ENCODE measurements at places on chromosomes 1 and 21. TPM values are rescaled to one million over a fixed set of nuclear protein-coding genes. Genes with fewer than 3 reads are reported as not detected.

DNA sequence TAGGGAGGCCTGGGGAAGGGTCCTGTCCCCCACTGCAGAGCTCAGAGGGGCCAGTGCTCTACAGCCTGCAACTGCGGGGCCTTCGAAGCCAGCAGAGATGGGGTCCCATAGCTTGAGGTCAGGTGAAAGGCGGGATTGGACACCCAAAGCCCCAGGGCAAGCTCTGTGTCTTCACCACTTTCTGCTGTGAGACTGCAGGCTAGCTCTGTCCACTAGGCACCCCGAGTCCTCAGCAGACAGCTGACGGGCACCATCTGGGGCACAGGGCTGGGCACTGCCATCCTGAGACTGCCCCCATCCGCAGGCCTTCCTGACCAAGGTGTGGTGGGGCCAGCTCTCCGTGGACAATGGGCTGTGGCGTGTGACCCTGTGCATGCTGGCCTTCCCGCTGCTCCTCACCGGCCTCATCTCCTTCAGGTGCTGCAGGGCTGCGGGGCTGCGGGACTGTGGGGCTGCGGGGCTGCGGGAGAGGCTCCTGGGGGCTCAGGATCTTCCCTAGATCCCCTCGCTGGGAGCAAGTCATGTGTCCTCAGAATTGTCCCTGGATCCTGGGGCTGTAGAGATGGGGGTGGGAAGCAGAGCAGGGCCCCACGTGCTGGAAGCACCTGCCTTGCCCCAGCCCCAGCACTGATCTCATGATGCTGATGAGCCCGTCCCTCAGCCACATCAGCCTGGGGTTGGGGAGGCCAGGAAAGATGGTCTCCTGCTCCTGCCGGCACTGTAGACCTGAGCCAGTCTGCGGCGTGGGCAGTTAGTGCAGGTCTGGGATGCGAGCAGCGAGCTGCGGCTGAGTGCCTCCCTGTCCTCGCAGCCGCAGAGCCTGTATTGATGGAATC lies 46.8 kb downstream of the TRPM2 start:
- H3K36me3 ChIP-seq, result no peaks in the 10 kb centered on the region
- no peak overlapping the region for H3K27ac ChIP-seq
- no peak for DNase-seq
- no peak overlapping the region for H3K4me3 ChIP-seq

- H3K4me1 ChIP-seq, result peaks cover 20% of the 10 kb centered on the region
- no peak for DNase-seq
- no peaks in the 10 kb centered on the region for H3K27me3 ChIP-seq
- no peak overlapping the region for H3K27ac ChIP-seq
Measured at GRCh38 chr1:63782982-63783381, 9.2 kb downstream of the ROR1 start.

DNA sequence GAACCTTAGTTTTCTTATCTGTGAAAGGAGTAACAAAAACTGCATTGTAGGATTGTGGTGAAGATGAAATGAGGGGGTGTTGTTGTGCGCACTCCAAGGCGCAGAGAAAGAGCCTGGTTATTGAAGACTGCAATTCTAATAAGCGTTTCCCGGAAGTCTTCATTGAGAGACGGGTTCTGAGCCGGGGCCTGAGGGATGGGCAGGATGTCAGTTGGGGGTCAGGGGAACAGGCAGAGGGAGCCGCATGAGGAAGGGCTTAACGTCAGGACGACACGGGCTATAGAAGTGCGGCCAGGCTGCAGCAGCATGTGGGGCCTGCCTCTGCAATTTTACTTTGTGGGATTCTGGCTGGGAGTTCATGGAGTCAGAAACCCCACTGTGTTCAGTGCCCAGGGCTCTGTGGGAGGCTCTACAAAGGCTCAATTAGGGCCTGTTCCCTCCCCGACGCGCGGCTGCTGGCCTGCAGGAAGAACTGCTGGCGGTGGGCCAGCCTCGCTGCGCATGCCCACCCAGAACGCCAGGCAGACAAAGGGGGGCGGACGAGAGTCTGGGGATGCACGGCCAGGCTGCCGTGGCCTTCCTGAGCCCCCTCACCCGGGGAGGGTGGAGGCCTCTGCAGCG lies 20.7 kb downstream of the TRIM62 start:
- H3K36me3 ChIP-seq, result peaks cover 7% of the 10 kb centered on the region
- H3K4me3 ChIP-seq, result no peak overlapping the region
- H3K4me1 ChIP-seq, result no peaks in the 10 kb centered on the region
- peak overlapping the region; percentile 24 for H3K27ac ChIP-seq
- peak; percentile 93 for DNase-seq
- H3K27me3 ChIP-seq, result no peaks in the 10 kb centered on the region

GRCh38 chr1:230233786-230234185 lies 166.7 kb downstream of the GALNT2 start:
- H3K36me3 ChIP-seq, result peaks cover 2% of the 10 kb centered on the region
- no peak overlapping the region for H3K27ac ChIP-seq
- no peaks in the 10 kb centered on the region for H3K27me3 ChIP-seq
- peaks cover 11% of the 10 kb centered on the region for H3K4me1 ChIP-seq

The LCE1D gene
- not detected for total RNA-seq

DNA sequence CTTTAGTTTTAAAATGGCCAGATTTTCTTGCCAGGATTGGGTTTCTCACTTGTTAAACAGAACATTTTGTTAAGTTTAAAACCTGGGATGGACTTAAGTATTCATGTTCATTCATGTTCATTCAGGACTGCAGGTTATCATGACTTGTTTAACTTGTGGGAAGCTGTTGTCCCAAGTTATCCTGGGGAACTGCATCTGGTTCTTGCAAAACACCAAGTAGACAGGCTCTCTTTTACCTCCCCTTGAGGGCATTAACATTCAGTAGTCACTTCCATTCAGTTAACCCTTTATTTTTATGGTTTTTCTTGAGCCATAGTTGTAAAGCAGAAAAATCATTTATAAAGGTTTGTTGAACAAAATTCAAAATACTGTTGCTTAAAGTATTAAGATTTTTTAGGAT lies 8.1 kb downstream of the SOD1 start:
- H3K36me3 ChIP-seq, result peaks cover 33% of the 10 kb centered on the region
- no peak overlapping the region for H3K4me3 ChIP-seq
- no peaks in the 10 kb centered on the region for H3K4me1 ChIP-seq
- no peaks in the 10 kb centered on the region for H3K27me3 ChIP-seq
- DNase-seq, result no peak
